ENCODE measurements at places on chromosomes 6 and 20.

DNA sequence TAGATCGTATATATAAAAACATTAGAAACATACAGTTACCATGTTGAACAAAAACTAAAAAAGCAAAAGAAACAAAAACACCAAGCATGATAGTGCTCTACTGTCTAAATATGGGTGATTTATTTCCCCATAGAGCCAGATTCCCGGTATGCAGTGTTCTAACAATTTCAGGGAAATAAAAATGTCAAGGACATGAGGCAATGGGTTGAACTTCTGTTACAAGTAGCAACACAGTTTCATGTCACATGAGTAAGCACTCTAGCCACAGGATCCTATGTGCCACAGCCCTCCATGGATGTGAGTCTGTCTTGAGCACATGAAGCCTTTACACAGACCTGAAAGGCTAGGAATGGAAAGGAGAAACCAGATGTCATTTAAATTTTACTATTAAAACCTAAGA lies 96.0 kb downstream of the MAP3K5 start:
- no peak for DNase-seq

DNA sequence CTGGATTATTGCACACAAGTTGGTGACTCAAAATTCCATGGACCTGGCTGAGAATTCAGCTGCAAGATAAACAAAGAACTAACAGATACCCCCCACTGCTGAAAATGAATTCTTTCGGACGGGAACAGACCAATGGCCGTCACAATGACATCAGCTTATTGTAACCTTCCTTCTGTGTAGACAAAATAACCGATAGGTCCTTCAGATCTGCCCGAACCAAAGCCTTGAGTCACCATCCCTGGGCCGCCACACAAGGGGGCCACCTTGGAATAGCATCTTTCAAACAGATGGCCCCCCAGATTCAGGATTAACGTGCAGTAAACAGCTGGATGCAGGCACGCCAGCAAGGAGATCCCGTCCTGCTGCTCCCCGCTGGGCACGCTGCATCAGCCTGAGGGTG lies 214.0 kb upstream of the EXOC2 start:
- no peak for DNase-seq

DNA sequence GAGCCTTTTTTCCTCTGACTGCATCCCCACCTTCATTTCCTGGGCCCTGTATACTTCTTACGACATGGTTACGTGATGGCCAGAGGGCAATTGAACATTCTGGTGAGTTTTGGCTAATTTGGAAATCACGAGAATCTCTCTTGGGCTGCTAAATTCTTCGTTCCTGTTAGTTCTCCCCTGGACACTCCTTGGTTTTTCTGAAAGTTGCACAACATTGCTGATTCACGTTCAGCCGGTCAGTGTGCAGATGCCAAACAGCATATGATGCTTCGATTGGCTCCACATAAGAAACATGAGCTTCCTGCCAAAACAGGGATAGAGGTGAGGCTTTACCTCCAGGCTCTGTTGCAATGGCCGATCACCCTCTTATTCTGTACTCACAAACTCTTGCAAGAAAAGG lies 119.4 kb upstream of the LY86 start:
- DNase-seq: no peak

- no peak for DNase-seq
These were observed 60.8 kb downstream of the SOX4 start for GRCh38 chr6:21654361-21654760.

DNA sequence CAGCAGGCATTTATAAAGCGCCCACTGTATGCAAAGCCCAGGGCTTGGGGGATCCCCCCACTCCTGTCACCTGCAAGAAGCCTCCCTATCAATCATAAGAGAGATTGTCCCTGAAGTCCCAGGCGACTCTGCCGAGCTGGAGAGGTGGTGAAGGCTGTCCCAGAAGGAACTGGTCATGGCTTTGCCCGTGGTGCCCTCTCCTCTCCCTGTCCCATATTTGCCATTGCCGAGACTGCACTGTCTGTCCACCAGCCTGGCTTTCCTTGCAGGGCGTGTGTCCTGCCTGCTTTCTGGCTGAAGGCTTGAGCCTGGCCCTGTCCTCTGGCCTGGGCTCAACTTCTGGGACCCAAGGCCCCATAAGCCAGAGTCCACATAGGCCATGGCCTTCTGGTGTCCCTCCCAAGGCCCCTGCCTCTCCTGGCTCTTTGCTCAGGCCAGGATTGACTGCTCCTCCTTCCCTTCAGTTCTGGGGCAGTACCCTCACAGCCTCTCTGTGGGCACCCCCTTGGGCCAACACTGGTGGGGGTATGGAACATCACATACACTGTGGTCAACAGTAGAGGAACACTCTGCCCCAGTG lies 46.9 kb downstream of the CPXM1 start:
- no peak for DNase-seq

DNA sequence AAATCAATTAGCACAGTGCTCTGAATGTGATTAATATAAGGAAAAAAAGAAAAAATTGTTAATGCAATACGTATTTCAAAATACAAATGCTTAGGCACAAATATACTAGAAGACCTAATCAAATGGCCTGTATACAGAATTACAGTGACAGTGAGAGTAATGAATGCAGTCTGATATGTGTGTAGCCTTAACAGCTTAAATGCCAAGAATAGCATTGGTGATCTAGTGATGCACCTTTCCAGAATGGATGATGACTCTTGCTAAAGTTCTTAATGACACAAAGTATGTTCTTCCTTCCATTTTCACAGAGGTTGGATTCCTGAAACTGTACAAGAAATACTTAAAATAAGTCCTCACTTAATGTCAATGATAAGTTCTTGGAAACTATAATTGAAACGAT lies 131.0 kb downstream of the CDKAL1 start:
- no peak for DNase-seq

GRCh38 chr6:109221543-109222195 lies 126.4 kb downstream of the CEP57L1 start:
- DNase-seq: no peak

GRCh38 chr20:63452341-63452740 lies 20.1 kb downstream of the KCNQ2 start:
- no peak for DNase-seq

DNA sequence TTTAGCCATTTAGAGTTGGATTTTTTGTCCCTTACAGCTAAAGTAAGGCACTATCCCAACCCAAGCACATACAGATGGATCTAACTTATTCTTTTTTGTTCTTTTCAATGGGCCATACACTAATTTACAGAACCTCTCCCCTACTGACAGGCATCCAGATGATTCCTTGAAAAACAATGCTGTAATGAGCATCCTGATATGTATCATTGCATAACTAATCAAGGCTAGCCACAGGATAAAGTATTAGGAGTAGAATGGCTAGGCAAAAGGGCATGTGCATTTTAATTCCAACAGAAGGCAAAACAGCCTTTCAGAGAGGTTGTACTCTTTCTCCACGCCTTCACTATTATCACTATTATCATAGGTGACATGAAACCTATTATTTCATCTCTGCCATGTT lies 54.1 kb downstream of the ELOVL5 start:
- DNase-seq: no peak

DNA sequence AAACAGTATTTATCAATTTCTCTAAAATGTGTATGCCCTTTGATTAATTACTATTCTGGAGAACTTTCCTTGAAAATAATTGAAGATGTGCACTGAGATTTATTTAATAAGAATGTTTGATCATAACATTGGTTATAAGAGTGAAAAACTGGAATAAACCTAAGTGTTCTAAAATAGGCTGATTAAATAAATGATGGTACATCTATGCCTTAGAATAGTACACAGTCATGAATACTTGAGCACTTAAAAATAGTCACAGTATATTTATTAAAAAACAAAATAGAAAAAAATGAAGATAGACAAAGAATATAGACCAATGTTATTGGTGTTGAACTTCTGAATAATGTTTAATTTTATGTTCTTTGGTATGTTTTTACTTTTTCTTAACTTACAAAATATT lies 93.0 kb downstream of the ZNF217 start:
- no peak for DNase-seq

GRCh38 chr6:111600154-111600553 lies 5.5 kb downstream of the TRAF3IP2 start:
- no peak for DNase-seq

GRCh38 chr20:44080064-44080463 lies 106.9 kb downstream of the JPH2 start:
- DNase-seq: no peak

DNA sequence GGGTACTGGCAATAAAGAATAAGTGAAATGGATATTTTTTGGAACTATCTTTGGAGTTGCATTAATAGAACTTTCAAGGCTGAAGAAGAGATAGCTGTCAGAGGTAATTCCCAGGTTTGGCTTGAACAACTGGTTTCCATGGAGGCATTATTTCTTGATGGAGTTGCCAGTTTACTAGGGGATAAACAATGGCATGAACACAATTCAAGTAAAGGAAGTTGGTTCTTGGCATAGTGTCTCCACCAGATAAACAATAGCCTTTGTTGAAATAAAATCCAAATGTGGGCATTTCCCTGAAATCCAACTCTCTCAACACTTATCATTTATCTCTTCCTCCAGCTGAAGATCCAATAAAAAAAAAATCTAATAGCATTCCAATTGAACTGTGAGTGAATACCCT lies 454.9 kb downstream of the C6orf118 start:
- no peak for DNase-seq

- DNase-seq: no peak
These were observed 85.0 kb upstream of the KIF25 start for GRCh38 chr6:167912494-167912893.

DNA sequence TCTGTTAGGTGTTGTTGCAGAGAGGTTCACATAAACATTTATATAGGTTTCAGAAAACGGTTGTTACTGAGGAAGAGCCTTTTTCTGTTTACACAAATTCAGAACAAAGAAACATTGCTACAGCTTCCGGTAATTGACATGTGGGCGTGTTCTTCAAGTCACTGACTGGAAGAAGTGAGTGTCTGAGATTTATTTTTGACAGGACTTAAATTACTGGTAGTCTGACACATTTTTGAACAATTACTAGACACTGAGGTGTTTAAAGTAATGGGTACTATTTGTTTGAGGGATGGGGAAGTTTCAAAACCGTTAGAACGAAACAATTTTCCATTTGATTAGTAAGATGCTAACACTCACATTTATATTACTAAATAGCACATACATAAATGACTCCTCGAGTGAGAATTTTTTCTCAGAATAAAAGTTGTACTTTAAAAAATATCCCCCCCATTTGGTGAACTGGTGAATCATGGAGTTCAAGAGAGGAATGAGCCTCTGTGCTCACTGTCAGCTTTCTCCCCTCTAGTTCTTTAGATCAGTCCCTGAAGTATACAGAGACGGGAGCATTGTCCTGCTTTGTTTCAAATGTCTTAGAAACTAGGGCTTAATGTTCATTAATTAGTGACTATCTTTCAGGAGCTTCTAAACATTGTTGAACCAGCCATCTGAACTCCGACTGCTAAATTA lies 98.7 kb downstream of the TSHZ2 start:
- DNase-seq: peak; percentile 23

GRCh38 chr20:44057698-44058675 lies 129.0 kb downstream of the JPH2 start:
- no peak for DNase-seq

GRCh38 chr20:37833221-37833896 lies 69.6 kb upstream of the VSTM2L start:
- DNase-seq: no peak

- no peak for DNase-seq
These were observed 109.3 kb downstream of the RNF144B start for GRCh38 chr6:18496462-18496861.

- DNase-seq: no peak
These were observed 152.5 kb upstream of the MAP3K7 start for GRCh38 chr6:90739339-90739738.

- DNase-seq: no peak
These were observed 25.6 kb upstream of the LOC128125822 start for GRCh38 chr6:63546697-63547096.

DNA sequence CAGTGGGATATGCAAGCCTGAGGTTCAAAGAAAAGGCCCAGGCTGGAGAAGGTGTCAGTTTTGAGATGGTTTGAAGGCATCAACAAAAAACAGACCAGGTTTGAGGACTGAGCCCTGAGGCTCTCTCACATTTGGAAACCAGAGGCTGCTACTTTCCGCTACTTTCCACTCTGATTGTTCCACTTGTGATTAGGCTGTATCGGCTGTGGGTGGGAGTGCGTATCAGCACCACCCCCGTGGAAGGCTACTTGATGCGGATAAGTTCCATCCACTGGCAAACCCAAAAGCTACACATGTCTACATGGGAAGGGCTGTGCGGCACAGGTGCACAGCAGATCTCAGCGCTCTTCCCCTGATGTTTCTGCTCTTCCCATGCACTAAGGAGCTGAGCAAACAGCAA lies 198.7 kb downstream of the GMPR start:
- DNase-seq: no peak

DNA sequence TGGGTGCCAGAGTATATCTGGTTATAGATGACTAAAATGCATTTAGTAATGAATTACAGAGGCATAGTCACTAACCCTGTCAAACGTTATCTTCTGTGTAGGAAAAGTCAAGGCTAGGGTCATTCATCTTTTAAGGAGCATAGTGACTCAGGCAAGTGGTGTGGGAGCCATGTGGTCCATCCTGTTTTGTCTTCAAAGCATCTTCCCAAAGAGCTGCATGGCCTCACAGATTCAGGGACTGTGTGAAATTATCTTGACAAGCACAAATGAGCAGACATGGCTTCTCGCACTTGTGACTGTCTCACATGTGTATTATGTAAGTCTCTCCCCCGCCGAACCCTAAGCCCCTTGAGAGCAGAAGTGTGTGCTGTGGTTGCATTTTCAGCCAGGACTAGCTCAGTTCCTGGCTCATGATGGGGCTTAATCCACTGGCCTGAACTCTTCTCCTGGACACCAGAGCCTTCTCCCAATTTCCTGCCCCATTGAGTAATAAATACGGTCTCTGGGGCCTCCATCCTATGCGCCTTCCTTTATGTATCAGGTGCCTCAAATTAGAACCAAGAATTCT lies 769.1 kb downstream of the QKI start:
- no peak for DNase-seq

GRCh38 chr20:51120868-51121267 lies 98.0 kb upstream of the KCNG1 start:
- DNase-seq: no peak

DNA sequence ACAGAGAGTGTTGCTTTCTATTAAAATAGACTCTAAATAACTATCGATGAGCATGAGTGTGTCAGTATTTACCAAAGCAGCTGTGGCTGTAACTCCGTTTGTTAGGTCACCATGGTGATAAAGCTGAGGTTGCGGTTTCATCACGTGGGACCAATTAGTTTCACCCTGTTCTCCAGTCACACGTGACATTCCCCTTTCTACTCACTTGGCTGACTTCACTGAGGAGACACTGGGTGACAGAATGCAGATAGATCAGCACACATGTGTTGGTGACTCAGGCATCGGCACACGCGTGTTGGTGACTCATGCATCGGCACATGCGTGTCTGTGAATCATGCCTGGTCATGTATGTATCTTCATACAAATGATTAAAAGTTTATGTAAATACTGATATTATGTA lies 285.4 kb downstream of the THBS2 start:
- peak; percentile 9 for DNase-seq

- no peak for DNase-seq
These were observed 2.1 kb upstream of the TRERF1 start for GRCh38 chr6:42453654-42454427.

DNA sequence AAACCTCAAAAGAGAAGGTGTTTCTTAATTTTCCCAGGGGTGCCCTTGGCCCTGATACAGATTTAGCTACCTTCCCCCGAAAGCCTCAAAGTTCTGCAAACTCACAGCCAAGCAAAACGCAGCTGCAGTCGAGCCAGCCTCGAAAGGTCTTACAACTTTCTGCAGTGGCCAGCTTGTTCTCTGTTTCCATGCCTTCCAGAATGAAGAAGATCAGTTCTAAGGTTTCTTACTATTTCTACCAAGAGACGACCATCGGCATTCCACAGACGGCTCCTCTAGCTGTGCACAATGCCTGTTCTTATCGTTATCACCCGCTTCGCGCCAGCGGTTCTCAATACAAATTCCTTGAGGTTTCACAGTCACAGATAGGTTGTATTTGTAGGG lies 28.5 kb upstream of the CCR6 start:
- no peak for DNase-seq
